ENCODE measurements at places on chromosomes 7 and 10. TPM values are rescaled to one million over a fixed set of nuclear protein-coding genes. Genes with fewer than 3 reads are reported as not detected.

FAM131B gene
- 1.2 TPM for polyA plus RNA-seq

DNAJB12 gene
- polyA plus RNA-seq = 32.7 TPM

AKR1B15 gene
- not detected for polyA plus RNA-seq

SFRP5 gene
- 0.11 TPM for polyA plus RNA-seq
